ENCODE measurements at places on chromosomes 13 and 19.

GRCh38 chr13:59946944-59947343 is 216.8 kb downstream of the DIAPH3 start:
- DNase-seq, result no peak

DNA sequence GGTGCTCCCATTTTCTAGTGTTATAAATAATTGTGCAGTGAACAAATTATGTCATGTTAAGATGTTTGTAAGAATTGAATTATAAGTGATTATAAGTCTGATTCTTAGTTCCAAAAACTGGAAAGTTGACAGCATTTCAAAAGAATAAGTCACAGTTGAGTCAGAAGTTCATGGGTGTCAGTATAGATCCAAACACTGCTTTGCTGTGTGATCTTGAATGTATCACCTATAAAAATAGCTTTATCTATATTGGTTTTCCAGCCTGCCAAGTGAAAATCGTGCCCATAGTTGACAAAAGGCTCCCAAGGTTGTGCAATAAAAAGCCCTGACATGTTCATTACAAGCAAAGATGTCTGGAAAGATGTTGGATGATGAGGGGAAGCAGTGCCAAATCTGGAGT is 336.0 kb downstream of the MTUS2 start:
- no peak for DNase-seq

- DNase-seq, result no peak
These were observed 131.8 kb downstream of the KCTD15 start for GRCh38 chr19:33928458-33928950.

GRCh38 chr13:105925496-105925895 is 610.0 kb downstream of the EFNB2 start:
- DNase-seq, result no peak

DNA sequence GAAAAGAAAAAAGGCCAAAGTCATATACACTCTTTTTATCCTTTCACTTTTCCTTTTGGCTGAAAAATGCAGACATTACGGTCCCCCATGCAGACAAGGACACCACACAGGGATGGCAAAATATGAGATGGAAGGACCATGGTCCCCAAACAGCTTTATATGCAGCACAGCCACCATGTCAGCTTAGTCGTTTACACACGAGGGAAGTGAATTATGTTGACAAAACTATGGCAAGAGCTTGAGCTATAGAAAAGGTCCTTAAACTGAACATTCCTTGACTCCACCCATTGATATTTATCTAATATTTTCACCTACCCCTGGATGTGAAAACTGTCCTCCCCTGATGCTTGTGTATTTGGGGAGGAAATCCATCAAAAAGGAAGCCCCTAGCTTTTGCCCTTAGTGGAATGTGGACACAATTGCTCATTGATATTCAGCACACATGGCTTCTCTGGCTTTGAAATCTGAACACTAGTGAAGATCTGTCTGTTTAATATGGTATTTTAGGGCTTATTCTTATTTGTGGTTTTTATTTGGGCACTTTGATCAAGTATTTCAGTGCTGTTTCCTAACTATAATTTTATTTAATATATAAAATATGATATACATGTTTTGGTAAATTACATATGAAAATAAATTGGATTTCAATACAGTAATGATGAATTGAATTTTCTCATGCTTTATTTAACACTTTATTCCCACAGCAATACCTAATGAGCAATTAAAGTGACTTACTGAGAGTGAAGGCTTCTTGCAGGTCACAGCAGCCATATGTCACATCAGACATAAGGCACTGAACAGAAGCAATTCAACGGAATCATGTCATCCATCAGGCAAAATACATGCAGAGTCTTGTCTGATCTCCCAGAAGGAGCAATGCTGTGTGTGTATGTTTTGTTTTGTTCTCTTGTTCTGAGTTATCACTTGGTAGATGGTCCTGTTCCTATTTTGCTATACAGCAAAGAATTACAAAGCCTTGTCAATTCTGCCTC is 6.8 kb upstream of the GTF2F2 start:
- no peak for DNase-seq

- DNase-seq, result no peak
These were observed 11.9 kb upstream of the PIK3R2 start for GRCh38 chr19:18141031-18141430.

- DNase-seq, result no peak
These were observed 6.5 kb downstream of the KCTD4 start for GRCh38 chr13:45194081-45194939.

DNA sequence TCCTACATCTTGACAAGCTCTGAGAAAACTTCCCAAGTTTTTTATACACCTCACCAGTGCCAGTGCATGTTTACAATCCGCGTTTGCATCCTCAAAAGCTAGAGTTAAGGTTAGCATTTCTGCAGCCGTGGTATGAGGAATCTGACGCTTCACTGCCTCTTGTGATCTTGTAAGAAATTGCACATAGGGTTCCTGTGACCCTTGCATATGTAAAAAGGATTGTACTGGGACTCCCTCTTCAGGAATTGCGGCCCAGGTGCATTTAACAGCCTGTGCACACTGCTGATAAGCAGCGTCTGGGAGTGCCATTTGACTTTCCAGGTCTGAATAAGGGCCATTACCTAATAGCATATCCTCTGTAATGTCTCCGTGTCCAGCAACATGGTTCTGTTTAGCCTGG is 15.3 kb downstream of the FPR3 start:
- no peak for DNase-seq

DNA sequence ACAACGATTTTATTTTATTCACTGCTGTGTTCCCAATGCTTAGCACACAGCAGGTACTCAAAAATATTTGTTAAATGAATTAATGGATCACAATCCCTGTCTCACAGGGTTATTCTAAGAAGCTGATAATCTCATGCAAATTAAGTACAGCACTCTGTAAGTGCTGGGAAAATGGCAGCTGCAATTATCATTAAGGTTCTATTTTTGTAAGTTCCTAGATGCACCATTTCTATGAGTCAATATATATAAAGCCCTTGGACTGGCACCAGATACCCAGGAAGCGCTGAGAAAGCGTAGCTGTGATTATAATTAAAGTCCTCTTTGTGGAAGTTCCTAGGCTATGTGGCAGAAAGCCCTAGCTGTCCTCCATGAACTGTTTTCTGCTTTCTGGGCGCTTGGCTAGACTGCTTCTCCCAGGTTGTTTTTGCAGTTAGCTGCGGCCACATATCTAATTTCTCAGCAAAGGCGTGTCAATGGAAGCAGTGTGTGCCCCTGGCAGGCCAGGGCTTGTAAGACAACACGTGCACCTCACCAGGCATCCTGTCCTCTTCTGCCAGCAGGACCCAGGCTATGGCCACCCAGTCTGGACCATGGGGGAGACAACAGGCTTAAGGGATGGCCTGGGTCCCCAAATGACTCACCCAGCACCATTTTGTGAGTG is 5.2 kb upstream of the SRRM5 start:
- no peak for DNase-seq

DNA sequence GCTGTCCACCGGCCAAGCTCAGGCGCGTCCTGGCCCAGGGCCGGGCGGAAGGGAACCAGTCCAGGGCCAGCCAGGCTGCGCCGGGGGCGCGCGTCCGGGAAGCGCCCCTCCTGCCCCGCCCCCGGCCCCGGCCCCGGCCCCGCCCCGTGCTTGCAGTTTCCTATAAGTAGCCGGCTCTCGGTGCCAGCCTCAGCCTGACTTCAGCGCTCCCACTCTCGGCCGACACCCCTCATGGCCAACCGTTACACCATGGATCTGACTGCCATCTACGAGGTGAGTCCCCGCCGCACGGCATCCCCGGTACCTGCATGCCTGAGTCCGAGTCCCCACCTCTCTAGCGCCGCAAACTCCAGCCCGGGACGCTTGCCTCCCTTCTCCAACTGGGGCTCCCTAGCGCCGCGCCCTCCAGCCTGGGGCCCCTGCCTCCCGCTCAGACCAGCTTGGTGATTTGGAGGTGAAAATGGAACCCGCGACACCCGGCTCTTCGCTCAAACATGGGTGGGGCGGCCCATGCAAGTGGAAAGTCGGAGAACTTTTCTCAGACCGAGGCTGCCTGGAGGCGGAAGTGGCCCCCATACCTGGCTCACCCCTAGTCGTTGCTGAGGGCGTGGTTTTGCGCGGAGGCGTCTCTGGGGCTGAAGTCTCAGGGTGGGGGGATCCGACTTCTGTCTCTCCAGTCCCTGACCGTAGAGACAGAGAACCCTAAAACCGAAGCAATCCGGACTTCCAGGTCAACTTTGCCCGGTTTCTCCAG is at the start of gene ZFP36:
Gene ZFP36 (plus strand): TSS at position 192 of the 754 bp plus-strand sequence. CDS start 58 bp downstream, at position 250.
- peak; percentile 45 for DNase-seq

DNA sequence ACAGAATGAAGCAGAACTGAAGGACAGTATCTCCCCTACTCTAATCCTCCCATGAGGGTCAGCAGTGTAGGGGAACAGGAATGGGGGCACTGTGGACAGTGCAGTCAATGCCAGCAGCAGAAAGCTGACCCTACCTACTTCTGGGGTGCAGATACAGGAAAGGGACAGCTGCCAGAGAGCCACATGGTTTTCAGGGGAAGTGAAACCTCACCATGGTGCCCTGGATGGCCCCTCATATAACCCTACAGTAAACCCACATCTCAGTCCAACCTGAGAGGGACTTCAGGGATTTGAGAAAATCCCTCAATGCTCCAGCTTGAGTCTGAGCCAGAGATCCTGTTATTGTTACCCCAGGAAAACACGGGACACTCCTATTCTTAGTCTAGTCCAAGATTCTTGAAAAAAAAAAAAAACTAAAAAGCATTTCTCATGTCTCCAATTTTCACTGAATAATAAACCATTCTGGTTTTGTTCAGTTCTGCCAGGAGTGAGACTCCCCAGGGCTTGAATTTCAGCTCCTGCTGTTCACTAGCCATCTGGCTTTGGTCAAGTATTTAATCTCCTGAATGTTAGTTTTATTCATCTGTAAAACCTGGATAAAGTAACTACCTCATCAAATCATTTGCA is 511.6 kb upstream of the ARGLU1 start:
- DNase-seq, result no peak

DNA sequence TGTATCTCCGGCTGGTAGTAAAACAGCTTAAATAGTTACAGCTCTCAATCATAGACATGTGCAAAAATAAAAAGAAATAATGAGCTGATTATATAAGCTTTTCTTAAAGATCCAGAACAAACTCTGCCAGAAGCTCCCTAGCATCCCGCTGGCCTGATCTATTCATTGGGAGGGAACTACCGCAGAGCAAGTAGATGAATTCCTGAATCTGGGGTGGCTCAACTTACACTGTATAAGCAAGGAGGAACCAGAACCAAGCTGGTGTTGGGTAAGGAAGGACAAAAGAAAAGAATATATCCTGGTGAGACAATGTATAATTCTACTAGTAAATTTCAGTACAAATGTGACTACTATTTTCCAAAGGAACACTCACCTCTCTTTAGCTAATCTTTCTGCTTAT is 1122.2 kb downstream of the OLFM4 start:
- no peak for DNase-seq

DNA sequence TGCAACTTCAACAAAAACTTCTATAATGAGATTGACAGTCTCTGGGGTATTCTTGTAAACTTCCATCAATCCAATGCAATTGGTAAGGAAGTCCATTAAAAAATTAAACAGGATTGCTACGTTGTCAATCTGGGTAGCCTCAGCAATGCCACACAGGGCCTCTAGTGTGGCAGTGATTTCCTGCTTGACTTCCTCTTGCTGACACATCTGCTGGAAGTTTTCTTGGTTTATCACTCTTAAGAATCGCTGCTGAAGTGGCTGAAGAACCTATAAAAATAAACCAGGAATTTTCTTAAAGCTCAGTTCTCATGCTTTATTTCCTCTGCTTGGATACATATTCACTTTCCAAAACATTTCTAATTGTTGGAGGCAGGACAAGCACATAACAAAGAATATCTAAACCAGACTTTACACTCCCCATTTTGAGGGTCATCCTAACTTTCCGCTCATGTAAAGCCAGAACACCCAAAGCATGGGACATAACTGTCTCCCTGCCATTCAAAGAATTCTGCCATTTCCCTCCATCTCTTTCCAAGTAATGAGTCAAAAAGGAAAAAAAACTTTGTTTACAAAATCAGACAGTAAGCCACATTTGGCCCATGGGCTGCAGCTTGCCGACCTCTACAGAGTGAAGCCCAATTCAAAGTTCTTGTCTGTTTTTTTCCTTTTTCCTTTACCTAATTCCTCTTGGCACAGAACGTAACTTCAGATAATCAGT is 23.2 kb upstream of the EEF1AKMT1 start:
- DNase-seq, result no peak

- DNase-seq, result no peak
These were observed 8.9 kb downstream of the COG3 start for GRCh38 chr13:45473627-45474026.

All from KG1 (cell line).